Stomach (tissue), 19 donors: ENCODE measurements at places on chromosomes 11 and 22. TPM values are rescaled to one million over a fixed set of nuclear protein-coding genes. Genes with fewer than 3 reads are reported as not detected.

- H3K27me3 ChIP-seq: no peaks in the 10 kb centered on the region
- H3K27ac ChIP-seq: no peak overlapping the region
- H3K4me1 ChIP-seq: no peaks in the 10 kb centered on the region
- DNase-seq: no peak
- no peak overlapping the region for H3K4me3 ChIP-seq
Observed at GRCh38 chr11:6841694-6842093, 3.8 kb upstream of the OR10A5 start.

- no peak for DNase-seq
- H3K4me3 ChIP-seq: peak within 1 kb of the TSS; percentile 50
- H3K36me3 ChIP-seq: no peaks in the 10 kb centered on the region
- peaks cover 26% of the 10 kb centered on the region for H3K27me3 ChIP-seq
Observed at GRCh38 chr11:66728693-66729385, at the start of gene SPTBN2. Gene SPTBN2, minus strand, starts transcription at chr11:66729216. Its CDS starts 7,976 bp downstream, at chr11:66721240.

DNA sequence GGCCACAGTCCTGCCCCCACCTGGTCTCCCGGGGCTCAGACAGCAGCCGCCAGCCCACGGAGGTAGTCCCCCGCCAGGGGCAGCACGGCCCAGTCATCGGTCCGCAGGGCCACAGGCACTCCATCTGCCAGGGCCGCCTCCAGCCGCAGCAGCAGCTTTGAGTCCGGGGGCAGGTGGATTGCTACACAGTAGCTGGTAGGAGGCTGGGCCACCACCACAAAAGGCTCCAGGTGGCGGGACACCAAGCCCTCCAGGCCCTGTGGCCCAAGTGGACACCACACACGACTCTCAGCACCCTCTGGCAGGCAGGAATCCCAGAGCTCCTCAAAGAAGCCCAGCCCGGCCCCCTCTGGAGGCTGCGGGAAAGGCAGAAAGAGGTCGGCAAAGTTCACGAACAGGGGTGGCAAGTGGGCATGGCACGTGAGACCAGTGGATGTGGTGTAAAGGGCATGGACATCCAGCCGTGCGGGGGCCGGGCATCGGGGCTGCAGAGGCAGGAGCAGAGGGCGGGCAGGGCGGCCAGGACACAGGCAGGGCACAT, 2.9 kb downstream of the AP5B1 start:
- H3K27me3 ChIP-seq: no peaks in the 10 kb centered on the region
- H3K4me3 ChIP-seq: no peak overlapping the region
- peaks cover 74% of the 10 kb centered on the region for H3K4me1 ChIP-seq

Gene P4HA3
- not detected for total RNA-seq
